Endothelial cell of umbilical vein (primary cell): ENCODE measurements at places on chromosomes 16 and 17.

- no peak for DNase-seq
- H3K36me3 ChIP-seq: no peaks in the 10 kb centered on the region
- H3K27ac ChIP-seq: no peak overlapping the region
- H3K4me3 ChIP-seq: no peak overlapping the region
These were observed 332.5 kb downstream of the GRIN2A start for GRCh38 chr16:9849697-9850245.

GRCh38 chr16:85523602-85524364, 89.3 kb upstream of the GSE1 start:
- DNase-seq: no peak
- no peak overlapping the region for H3K4me3 ChIP-seq
- H3K27ac ChIP-seq: no peak overlapping the region
- no peaks in the 10 kb centered on the region for H3K4me1 ChIP-seq
- H3K36me3 ChIP-seq: no peaks in the 10 kb centered on the region
- no peaks in the 10 kb centered on the region for H3K27me3 ChIP-seq

DNA sequence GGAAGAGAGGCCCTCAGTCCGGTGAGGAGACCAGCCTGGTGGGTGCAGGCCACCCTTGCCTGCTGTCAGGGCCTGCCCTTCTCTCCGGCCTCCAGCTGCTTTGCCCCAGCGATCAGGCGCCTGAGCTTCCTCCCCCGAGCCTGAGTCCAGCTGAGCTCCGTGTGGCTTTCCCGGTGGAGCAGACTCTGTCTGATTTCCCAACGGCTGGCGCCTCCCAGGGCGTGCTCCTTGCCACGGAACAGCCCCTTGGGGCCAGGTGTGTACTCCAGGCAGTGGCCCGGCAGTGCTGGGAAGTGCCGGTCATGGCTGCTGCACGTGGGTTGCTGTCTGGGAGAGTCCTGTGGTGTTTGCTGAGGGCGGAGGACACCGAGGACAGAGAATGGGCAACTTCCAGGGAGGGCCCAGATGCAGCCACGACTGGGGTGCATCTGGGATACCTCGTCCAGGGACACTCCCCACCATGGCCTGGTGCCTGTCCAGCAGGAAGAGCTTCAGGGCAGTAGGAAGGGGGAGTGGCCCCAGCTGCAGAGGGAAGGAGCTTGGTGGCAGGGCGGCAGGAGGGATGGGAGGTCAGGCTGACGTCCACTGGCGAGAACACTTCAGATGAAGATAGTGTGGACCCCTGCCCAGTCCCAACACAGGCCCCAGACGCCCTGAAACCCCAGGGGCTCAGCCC, 22.5 kb downstream of the METRNL start:
- no peak overlapping the region for H3K4me3 ChIP-seq
- no peak for DNase-seq
- no peaks in the 10 kb centered on the region for H3K27me3 ChIP-seq
- H3K27ac ChIP-seq: no peak overlapping the region
- H3K36me3 ChIP-seq: no peaks in the 10 kb centered on the region

- H3K27me3 ChIP-seq: no peaks in the 10 kb centered on the region
- DNase-seq: no peak
- no peaks in the 10 kb centered on the region for H3K4me1 ChIP-seq
- peaks cover 31% of the 10 kb centered on the region for H3K36me3 ChIP-seq
- H3K4me3 ChIP-seq: no peak overlapping the region
These were observed 18.7 kb upstream of the RPL13 start for GRCh38 chr16:89541792-89542191.
